Central memory CD8-positive, alpha-beta T cell (primary cell): ENCODE measurements at places on chromosomes 5 and 9.

DNA sequence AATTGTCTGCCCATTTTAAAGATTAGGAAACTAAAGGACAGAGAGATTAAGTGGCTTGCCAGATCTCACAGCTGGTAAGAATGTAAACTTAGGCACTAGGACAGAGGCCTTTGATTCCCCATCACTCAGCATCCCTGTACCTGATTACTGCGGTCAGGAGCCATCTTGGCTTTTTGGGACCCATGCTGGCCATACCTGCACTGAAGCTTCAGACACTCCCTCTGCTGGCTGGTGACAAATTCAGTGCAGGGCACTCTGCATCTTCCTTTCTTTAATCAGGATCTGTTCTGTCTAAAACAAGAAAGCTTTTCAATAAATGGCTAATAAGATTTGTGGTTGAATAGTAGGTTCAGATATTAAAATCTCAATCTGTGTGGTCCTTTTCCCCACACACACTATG, 215.5 kb upstream of the RORB start:
- no peak for DNase-seq

GRCh38 chr9:88724331-88724730, 189.4 kb downstream of the NXNL2 start:
- no peak for DNase-seq

DNA sequence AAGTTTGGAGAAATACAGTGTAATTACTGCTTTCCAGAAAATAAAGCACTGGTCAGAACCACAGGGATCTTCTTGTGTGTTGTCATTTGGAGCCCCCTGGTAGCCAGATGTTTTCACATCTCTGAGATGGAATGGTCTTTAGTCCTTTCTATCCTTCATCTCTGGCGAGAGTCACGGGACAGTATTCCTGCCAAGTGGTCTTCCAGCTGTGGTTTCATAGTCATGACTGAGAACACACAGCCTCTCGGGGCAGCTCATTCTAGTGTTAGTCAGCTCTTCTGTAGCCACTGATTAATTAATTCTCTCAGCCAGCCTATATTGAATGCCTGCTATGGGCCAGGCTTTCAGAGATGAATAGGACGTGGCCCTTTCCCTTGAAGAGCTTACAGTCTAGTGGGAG, 34.1 kb downstream of the HMGXB3 start:
- DNase-seq: no peak

GRCh38 chr9:130267930-130268329, 2.4 kb downstream of the HMCN2 start:
- DNase-seq: no peak

DNA sequence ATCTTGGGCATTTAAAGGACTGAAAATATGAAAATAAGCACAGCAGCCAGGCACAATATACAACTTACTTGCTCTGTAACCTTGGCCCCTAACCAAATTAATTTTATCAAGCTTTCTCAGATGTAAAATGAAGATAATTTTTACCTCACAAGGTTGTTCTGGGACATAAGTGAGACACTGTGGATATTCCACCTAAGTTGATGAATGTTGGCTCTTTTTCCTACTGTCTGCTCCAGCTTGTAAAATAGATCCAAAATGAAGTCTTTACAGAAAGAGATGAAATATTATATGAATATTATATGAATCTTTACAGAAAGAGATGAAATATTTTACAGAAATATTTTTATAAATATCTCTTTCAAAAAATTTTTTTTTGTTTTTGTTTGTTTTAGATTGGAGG, 270.1 kb downstream of the DNAH5 start:
- no peak for DNase-seq

DNA sequence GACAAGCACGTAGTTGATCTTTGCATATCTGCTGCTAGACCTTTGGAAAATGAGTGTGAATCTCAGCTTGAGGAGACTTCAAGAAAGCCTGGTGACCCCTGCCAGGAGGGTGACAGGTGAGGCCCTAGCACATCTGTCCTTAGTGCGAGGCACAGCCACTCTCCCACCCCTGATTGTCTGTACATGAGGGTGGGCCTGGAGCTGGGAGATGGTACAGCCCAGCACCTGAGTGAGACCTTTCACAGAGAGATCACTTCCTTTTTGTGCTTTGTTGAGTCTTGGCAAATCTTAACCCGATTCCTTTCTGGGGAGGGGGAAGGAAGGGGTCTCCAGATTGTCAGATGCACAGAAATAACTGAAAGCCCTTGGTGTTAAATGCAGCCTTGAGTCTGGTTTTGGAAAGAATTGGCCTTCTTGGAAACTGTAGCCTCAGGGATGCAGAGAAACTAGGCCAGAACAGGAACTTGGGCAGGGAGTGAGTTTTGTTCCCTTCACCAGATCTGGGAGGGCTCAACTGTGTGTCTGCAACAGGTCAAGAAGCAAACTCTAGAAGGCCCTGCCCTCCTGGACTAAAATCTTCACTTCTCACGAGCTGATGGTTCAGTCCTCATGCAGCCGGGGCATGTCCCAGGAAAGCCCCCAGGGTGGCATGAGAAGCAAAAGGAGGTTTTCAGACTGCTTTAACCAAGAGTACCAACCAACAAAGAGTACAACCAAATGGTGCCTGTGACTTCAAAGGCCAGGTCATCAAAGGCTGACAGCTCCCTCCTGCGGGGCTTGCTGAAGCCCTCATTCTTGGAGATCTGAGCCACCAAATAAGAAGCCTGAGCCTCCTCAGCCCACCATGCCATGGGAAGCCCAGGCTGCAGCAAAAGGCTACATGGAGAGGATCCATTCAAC, 20.8 kb upstream of the SEMA4D start:
- no peak for DNase-seq

DNA sequence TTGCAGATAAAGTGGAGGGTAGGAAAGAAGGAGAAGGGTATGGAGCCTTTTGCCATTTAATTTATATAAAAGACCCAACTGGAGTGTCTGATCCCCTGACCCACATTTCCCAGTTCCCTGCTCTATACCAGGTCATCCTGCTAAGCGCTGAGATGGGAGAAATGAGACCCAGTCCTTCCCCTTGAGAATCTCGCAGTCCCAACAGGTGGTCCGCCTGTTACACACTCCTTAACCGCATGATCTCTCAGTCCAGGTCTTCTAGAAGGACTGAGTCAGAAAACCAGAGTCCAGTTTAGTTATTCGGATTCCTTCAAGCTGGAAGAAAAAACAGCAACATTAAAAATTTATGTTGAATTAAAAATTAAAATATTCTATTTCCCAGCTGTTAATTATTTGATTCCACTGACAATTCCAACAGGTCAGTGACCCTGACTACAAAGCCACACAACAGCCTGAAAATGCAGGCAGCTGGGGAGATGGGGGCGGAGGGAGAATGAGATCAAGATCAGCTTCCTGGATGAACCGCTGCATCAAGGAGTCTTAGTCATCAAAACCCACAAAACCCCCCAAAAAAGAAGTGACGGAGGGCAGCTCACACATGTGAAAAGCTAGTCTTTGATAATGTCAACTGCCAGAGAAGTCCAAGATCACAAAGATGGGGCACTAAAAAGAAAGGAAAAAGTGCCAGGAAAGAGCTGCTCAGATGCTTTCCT, 44.0 kb downstream of the GGTA1 start:
- DNase-seq: no peak

DNA sequence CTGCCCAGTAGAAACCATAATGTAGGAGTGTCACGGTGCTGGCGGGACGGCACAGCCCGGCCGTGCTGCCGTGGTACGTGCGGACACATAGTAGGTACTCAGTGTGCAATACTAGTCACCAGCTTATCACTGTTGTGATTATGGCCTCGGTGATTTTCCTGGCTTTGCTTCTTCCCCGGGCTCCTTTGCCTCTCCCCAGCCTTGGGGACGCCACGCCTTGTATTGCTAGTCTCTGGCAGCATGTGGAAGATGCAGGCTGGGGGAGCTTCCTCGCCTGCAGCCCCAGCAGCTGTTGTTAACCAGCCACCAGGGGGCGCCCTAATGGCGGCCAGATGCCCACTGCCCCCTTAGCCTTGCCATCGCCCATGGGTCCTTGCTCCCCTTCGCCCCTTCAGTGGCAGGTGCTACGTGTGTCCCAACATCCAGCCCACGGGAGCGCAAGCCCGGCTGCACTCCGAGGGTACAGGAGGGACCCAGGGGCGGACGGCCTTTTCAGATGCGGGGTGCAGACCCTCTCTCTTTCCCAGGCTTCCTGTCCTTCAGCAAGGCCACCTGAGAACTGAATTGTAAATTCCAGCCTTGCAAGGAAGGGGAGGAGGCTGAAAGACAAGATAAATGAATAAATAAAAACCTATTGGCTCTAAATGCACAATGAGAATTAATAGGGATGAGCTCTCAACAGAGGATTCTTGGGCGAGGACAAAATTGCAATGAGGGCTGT, 8.0 kb downstream of the NTNG2 start:
- peak; percentile 43 for DNase-seq

- no peak for DNase-seq
These were observed 688.5 kb upstream of the CHD1 start for GRCh38 chr5:99617335-99617734.

DNA sequence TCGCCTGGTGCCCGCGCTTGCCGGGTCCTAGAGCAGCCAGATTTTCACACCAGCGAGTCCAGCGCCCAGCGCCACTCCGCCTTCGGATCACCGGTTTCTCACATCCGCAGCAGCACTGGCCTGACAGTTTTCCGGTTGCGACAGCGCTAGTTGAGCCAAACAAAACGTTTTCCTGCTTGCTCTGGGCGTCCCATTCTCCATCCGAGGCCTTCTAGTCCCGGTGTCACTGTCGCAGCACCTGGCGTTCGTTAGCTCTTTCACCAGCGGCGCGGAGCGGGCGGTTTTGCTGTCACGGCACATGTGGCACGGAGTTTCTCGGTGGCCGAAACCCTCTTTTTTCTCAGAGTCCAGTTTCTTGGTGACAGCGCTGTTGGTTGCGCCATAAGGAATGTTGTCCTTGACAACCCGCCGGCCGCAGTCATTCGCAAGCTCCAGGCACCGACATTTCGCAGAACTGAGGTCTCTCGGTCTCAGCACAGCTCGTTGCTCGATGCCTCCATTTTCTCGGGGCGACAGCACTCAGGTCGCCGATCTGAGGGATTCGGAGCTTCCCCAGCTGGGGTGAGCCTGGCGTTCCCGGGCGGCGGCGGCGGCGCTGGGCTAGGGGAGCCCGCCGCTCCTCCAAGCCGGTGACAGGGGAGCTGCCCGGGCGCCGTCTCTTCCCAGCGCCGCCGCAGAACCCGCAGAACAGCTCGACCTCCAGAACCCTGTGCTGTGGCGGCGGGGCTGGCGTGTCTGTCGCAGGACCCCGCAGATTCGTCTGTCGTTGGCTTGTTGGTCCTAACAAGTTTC, 47.8 kb downstream of the ANXA2R start:
- DNase-seq: peak; percentile 66

GRCh38 chr9:114429488-114429887, 41.7 kb upstream of the AKNA start:
- DNase-seq: no peak

GRCh38 chr5:32072054-32072453, 102.1 kb downstream of the GOLPH3 start:
- no peak for DNase-seq

- DNase-seq: no peak
These were observed 9.3 kb downstream of the NIPBL start for GRCh38 chr5:36885566-36886485.

DNA sequence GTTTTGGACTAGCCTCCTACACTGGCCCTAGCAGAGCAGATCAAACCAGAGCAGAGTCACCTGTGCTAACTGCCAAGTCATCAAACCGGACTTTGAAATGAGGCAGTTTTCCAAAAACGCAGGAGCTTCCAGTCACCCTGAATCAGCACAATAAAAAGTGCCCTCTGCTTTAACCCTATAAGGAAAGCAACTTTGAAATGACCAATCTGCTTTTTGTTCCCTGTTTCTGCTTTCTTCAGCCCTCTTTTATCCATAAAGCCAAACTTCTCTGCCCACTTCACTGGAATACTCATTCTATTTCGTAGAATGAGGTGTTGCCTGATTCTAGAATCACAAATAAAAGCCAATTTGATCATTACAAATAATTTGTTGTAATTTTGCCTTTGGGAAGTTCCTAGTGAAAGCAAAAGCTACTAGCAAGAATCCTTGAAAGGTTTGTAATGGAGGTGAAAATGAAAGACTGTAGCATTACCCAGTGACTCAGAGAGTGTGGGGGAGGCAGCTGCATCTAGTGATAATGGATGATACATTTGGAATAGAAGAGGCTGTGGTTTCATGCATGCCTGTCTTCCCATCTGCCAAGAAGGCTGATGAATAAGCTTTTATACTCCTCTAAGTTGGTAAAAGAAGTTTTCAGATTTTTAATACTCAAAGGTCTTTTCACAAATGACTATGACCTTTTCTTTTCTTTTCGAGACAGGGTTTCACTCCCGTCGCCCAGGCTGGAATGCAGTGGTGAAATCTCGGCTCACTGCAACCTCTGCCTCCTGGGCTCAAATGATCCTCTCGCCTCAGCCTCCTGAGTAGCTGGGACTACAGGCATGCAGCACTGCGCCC, 14.9 kb downstream of the SPAAR start:
- DNase-seq: no peak

DNA sequence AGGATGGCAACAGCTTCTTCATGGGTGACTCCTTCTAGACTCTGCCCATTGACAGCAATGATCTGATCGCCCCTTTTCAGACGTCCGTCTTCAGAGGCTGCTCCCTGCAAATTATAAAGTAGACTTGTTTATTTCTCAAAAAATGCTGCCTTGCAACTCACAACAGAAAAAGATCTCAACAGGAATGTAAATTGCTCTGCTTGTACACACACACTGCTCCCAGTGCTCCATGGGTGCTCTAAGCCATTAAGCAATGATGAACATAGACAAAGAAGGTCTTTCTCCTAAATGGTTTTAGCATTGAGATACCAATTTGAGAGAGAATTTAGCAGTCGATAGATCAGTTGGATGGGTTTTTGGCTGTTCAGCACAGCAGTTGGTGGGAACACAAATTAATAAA, 172.5 kb downstream of the MPDZ start:
- no peak for DNase-seq

DNA sequence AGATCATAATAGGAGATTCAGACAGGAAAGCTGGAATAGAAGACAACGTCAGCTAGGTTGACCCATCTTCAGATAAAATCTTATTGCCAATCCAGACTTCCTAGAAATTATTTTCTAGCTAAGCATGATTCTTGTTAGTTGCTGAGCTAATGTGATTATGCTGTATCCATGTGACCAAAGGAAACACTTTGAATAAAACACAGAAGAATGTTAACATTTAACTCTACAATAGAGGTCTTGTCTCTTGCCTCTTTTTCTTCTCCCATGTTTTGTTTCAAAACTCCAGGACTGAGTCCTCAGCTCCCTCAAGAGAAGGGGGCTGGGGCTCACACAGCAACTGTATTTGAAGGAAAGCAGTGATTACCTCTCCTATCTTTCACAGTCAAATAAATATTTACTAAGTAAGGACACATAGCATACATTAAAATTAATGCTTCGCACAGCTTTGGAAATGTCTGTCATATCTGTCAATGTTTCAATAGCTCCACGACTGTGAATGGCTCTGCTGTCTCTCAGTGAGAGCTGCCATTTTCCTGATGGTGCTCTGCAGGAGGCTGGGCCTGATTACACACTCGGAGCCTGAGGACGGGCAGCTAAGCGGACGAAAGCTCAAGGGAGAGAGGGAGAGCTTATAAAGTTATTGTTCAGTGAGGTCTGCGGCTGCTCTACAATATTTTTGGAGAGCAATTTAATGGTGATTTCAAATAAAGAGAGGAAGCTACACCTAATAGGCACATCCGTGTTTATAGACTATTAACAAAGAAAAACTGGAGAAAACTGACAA, 64.8 kb upstream of the ZNF462 start:
- DNase-seq: no peak

GRCh38 chr5:136236479-136237083, 43.6 kb upstream of the SMIM32 start:
- DNase-seq: no peak
